Activated CD4-positive, alpha-beta T cell treated with anti-CD3 and anti-CD28 coated beads, Interleukin-2, amount 50 U/mL, for 24 hours (primary cell): ENCODE measurements at places on chromosomes 1 and 21.

GRCh38 chr21:38349111-38349746 is 92.4 kb downstream of the KCNJ15 start:
- no peak for DNase-seq

DNA sequence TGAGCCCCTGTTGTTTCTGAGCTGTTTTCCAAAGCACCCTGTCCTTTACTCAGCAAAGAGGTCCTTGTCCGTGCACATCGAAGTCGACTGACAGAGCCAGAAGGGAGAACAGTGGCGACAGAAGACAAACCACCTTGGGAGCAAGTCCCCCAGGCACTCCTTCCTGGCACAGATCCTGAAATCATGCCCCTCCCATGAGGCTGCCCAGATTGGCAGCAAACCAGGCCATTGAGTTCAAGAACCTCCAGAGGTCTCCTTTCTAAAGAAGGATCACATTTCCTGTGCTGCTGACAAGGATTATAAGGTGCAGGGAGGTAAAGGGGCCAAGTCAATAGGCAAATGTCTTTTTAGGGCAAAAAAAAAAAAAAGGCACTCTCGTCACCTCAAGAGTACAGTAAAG is 84.7 kb upstream of the HIVEP3 start:
- DNase-seq = no peak

GRCh38 chr1:43031316-43032203 is 72.9 kb upstream of the SLC2A1 start:
- DNase-seq = no peak

DNA sequence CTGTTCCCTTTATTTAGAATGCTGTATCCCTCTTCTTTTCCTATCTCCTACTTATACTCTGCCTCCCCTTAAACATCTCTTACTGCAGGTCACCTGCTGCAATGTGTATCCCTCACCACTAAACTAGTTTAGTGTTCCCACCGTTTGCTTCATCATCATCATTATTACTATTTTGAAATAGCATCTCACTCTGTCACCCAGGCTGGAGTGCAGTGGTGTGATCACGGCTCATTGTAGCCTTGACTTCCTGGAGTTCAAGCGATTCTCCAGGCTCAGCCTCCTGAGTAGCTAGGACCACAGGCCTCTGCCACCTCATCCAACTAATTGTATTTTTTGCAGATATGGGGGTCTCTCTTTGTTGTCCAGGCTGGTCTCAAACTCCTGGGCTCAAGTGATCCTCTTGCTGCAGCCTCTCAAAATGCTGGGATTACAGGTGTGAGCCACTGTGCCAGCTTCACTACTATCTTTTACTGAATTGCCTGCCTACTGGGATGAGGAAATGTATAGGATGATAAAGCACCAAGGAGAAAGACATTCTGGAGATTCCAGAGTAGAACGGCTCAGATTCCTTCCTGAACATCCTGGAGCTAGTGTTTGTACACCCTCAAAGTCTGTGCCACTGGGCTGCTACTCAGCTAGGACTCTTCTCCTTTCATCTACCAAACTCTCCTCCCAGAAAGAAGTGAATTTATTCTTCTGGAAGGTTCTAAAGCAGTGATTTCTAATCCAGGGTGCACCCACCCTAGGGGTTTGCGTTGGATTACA is 8.6 kb upstream of the IFNAR1 start:
- no peak for DNase-seq

DNA sequence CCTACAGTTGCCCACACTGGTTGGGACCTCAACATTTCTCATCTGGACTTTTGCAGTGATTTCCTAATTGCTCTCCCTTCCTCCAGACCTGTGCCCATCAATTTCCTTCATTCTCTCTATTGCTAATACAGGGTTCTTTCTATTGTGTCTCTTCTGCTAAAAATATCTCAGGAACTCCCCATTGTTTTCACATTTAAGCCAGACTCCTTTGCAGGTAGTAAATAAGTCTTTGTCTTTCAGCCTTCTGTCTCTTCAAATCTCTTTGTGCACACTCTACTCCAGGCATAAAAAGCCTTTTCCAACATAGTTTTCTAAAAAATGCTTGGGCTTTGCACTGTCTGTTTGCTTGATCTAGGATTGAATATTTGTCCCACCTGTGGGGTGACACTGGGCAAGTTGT is 340.6 kb downstream of the PAPPA2 start:
- DNase-seq = no peak

DNA sequence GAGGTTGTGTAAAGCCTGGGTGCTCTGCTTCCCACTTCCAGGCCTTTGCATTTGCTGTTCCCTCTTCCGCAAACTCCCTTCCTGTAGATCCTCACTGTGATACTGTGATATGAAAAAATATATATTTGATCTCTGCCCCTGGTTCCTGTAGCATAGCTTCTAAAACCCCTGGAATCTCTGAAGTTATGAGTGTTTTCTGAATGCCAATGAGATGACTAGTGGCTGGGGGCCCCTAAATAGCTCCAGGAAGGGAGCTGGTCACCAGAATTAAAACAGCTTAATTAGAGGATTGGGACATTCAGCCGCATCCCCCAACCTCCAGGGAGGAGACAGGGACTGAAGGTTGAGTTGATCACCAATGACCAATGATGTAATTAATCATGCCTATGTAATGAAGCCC is 21.9 kb downstream of the DUSP10 start:
- no peak for DNase-seq

DNA sequence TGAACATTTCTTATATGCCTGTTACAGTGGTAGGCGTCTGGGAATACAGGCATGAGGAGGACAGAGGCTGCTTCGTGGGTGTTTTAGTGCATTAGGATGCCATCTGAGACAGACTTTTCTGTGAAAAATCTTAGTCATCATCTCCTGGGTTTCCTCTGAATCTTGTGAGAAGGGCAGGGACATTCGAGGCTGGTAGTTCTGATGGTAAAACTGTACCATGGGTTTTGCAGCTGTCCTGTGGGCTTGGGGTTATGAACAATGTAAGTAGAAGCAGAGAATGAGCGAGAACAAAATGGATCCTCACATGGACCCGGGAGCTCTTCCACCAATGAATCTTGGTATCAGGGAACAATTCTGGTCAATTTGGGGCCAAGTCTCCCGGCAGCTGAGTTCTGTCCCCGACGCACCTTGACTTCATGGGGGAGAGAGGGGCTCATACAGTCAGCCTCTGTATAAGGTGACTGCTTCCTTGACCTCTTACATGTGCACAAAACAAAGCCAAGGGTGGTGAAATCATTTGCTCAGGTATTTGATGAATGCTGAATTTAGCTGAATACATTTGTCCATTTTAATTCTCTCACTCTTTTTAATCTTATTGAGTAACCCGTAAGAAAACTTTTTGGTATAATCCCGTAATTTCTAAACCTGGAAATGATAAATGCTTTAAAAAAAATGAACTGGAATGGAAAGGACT is 63.6 kb upstream of the ERRFI1 start:
- no peak for DNase-seq

GRCh38 chr1:168141871-168142385 is 5.2 kb upstream of the GPR161 start:
- no peak for DNase-seq

- no peak for DNase-seq
Observed at GRCh38 chr1:24918370-24918769, 11.7 kb downstream of the RUNX3 start.

- DNase-seq = no peak
Observed at GRCh38 chr1:59104191-59104760, 192.6 kb upstream of the FGGY start.
